CD4-positive, alpha-beta T cell treated with Interferon alpha-2 for 1 hour (primary cell): ENCODE measurements at places on chromosomes 2 and 18.
A peak's percentile ranks its signal among the peaks of the same experiment; 100 is the strongest.

GRCh38 chr2:46198164-46198883, 98.9 kb upstream of the EPAS1 start:
- no peak for DNase-seq

- DNase-seq: no peak
These were observed 905.6 kb downstream of the TSN start for GRCh38 chr2:122660786-122661634.

DNA sequence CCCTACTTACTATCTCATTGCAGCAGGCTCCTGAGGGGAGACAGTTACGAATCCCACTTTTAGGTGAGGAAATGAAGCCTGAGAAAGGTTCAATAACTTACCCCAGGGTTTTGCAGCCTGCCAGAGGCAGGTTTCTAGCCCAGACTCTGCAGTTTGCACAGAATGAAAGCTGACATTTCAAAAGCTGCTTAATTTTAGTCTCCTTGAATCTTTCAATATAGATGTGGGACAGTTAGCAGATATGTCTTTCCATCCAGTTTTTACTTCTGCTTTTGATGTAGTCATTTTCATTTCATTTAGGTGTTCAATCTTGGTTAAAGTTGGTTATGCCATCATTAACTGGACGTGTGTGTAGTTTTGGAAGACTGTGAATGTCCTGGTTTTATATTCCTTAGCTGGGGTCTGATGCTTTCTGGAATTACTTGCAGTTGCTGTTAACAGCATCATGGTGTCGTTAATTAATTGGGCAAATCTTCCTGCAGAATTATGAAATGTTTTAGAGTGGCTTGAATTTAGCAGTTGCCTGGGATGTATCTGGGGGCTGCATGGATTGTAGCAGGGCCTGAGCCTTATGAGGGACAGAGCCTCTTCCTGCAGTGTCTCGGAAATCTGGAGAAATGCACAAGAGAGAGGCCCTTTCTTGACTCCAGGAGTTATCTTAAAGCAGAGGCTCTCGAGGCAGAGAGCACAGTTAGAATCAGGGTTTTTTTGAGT, 100.8 kb downstream of the ZNF532 start:
- no peak for DNase-seq

- no peak for DNase-seq
These were observed 33.7 kb upstream of the RBBP8 start for GRCh38 chr18:22899421-22899820.

- DNase-seq: no peak
These were observed 9.1 kb upstream of the DSG3 start for GRCh38 chr18:31438402-31438801.

GRCh38 chr2:142725386-142725785, 152.1 kb upstream of the KYNU start:
- DNase-seq: no peak

- no peak for DNase-seq
These were observed 797.8 kb upstream of the GYPC start for GRCh38 chr2:125857971-125858794.

DNA sequence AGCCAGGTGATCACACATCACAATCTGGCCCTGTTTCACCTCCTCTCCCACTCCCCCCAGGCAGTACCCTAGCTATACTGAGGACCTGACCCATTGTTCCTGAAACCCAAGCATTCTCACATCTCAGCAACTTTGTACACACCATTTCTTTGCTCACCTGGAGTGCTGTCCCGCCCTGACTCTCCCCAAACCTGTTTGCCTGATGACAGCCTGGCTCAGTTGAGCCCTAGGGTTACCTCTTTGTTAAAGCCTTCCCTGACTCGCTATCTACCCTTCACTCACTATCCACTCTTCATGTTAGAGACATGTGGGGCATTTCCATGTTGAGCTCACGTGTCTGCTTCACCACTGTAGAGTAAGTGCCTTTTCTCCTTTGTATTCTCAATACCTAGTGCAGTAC, 49.1 kb downstream of the GREB1L start:
- no peak for DNase-seq

- no peak for DNase-seq
These were observed 44.6 kb upstream of the GCG start for GRCh38 chr2:162196638-162197037.

DNA sequence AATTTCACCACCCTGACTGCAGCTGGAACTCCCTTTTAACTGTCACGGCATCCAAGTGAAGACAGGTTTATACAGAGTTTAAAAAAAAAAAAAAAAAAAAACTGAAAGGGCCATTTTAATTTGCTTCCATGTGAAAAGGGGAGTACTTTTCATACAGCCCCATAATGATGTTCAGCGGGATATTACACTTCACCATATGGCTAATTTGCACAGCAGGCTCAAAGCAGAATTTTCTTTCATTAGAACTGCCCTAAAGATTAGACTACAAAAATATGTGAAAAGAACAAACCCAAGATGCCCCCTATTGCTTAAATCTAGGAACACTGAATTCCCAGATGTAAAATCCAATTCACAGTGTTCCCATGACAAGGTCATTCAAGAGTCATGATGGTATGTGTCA, 301.8 kb downstream of the EXOC6B start:
- no peak for DNase-seq

- DNase-seq: no peak
These were observed 22.8 kb upstream of the EXOC6B start for GRCh38 chr2:72848436-72849137.

- DNase-seq: no peak
These were observed 20.8 kb upstream of the TNP1 start for GRCh38 chr2:216880509-216881184.

DNA sequence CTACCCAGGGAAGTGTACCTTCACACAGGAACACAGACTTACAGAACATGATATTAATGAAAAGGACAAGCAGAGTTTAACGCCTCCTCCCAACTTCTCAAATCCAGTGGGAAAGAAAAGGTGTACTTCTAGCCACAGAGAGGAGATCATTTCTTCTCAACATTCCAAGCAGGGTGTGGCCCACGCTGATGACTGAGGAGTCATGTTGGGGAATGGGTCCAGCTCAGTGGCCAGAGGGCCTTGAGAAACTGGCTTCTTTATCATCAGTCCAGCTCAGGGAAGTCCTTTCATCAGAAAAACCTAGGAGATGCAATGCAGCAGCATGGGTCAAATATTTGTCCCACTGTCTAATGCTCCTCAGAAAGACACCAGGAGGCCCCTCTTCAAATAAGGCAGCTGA, 63.0 kb downstream of the RBM43 start:
- no peak for DNase-seq

GRCh38 chr2:54409752-54410151, 46.4 kb upstream of the SPTBN1 start:
- no peak for DNase-seq

- DNase-seq: no peak
These were observed 292.3 kb downstream of the CYRIA start for GRCh38 chr2:16373341-16373740.

DNA sequence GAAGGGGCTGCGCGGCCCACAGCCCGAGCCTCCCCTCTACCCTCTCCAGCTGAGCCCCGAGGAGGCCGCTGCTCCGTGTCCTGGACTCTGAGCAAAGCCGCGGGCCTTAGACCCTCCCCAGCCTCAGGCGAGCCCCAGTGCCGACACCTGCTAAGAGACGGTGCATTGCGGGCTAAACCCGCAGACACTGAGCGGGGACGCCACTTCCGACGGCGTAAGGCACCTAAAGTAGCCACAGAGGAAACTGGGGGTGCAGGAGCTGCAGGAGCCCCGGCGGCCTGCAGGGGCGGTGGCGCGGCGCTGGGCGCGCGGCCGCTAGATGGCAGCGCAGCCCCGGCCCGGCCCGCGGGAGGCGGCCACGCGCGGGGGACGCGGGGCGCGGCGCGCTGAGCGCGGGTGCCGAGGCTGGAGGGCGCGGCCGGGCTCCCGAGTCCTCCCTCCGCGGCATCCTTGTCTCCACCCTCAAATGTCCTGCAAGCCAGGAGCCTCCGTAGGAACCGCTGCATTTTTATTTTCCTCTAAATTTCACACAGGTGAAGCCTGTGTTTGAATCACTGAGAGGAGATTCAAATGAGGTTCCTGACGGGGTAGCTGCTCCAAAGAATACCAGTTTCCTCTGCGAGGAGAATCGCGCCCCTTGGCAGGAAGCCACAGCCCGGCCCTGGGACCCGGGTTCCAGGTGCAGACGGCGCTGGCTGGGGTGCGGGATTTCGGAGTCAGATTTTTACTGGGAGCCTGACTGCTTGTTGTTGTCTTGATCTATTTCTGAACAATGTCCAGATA, 650.5 kb downstream of the GALR1 start:
- peak; percentile 61 for DNase-seq

- no peak for DNase-seq
These were observed 126.5 kb downstream of the ZNF407 start for GRCh38 chr18:74724186-74724585.

DNA sequence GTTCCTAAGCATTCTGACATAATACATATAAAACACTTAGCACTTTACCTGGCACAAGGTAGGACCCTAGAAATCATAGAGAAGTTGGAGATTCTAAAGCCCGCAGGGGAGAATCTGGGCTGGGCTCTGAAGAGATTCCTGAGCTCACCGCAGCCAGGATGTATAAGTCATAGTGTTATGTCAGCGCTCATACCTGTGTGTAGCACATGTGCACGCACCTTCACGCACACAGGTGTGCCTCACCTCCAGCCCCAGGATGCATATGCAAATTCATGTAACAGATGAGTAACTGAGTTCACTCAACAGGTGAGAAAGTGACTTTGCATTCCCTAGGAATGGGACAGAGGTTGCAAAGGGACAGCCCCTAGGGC, 7.9 kb upstream of the SDC1 start:
- no peak for DNase-seq

DNA sequence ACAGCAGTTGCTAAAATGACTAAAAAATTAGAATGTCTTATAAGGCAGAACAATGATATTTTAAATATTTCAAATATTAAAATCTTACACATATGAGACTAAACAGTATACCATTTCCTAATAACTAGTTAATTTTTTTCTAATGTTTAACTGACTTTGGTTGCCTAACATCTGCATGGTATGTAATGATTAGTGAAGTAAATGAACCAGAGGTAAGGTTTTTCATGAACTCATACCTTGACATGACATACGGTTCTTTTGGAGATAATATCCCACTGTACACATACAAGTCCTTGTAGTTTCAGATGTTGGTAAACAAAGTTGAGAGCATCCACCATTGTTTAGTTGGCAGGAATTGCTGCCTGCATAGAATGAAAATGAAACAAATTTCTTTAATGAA, 1360.2 kb downstream of the LRP1B start:
- no peak for DNase-seq

DNA sequence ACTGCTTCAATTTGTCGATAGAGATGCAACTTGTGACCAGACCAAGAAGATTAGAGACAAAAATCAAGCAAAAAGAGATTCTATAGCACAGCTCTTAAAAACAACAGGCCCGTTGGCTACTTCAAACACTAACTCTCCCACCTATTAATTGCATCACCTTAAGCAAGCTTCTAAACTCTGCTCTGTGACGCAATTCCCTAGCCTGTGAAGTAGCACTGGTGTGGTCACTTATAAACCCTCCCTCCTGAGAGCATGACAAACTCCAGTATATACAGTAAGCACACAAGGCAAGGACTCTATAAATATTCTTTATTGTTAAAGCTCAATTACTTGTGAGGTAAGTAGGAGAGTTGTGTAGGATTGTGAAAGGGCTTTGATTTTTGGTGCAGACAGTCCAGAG, 72.3 kb downstream of the CMPK2 start:
- DNase-seq: no peak

- DNase-seq: no peak
These were observed 7.4 kb upstream of the ANKRD62 start for GRCh38 chr18:12086249-12086648.

DNA sequence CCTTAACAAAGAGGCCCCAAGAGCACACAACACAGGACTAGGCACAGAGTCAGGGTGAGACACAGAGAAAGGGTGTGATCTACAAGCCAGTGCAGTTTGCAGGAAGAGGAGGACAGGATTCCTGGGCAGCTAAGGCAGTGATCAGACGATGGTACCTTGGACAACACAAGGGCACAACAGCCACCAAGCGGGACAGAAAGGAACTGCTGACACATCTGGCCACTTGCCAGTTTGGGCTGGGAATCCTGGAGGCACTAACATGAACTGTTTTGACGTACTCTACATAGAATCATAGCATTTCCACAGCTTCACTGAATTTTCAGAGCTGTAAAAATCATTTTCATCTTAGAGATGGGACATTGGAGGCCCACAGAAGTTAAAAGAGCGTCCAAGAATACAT, 221.5 kb upstream of the SLC35G4 start:
- DNase-seq: no peak

DNA sequence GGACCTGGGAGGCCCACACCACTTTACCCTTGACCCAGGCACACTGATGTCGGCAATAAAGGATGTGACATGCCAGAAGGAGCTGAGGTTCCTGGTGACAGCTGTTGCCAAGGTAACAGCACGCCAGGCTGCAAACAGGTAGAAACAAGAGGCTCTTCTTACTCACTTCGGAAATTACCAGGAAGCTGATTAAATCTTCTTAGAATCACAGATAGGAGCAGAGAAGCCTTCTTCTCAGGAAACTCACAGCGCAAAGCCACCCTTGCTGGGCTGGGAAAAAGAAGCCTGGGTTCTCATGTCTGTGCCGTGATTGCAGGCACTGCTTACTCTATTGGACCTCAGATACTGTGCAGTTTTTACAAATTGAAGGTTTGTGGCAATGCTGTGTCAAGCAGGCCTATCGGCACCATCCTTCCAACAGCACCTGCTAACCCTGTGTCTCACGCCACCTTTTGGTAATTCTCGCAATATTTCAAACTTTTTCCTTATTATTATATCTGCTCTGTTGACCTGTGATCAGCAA, 61.0 kb upstream of the TAF1B start:
- peak; percentile 83 for DNase-seq

GRCh38 chr2:228503731-228504130, 322.2 kb upstream of the SPHKAP start:
- no peak for DNase-seq

DNA sequence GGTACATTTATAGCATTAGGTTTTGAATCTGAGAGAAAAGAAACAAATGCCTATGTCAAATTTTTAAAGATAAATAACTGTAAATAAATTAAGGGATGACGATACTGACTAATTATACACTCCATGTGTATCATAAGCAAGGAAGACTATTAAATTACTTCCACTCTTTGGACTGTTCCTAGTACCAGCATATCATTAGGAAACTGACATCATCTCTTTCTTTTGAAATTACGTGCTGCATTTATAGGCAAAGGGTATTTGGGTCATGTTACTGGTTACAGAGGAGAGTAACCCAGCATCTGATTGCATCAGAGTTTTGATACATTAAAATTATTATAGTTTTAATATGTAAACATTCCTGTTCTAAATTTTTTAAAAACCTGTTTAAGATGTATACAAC, 309.7 kb downstream of the XIRP2 start:
- no peak for DNase-seq
